ENCODE measurements at places on chromosomes 2 and 18.

DNA sequence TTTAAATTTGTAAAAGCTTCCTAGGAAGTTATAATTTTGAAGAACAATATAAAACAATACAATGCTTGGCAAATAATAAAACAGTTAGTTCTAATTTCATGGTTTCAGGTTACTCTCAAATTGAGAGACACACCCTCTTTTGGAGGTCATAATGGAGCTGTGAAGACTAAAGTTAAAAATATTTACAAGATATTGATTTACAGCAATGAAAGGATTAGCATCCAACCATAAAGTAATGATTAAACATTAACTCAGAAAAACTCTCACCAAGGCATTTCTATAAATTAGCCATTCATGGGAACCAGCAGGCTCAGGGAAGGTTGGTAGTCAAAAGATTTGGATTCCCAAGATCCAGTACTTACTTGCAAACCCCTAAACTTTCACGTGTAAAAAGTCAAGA lies 6.4 kb downstream of the DPP4 start:
- DNase-seq = no peak

- no peak for DNase-seq
These were observed 81.5 kb upstream of the MAP3K20 start for GRCh38 chr2:172993931-172994717.

- no peak for DNase-seq
These were observed 491.9 kb upstream of the CHAC2 start for GRCh38 chr2:53275743-53276142.

- DNase-seq = no peak
These were observed 20.5 kb downstream of the CARF start for GRCh38 chr2:202932425-202933138.

DNA sequence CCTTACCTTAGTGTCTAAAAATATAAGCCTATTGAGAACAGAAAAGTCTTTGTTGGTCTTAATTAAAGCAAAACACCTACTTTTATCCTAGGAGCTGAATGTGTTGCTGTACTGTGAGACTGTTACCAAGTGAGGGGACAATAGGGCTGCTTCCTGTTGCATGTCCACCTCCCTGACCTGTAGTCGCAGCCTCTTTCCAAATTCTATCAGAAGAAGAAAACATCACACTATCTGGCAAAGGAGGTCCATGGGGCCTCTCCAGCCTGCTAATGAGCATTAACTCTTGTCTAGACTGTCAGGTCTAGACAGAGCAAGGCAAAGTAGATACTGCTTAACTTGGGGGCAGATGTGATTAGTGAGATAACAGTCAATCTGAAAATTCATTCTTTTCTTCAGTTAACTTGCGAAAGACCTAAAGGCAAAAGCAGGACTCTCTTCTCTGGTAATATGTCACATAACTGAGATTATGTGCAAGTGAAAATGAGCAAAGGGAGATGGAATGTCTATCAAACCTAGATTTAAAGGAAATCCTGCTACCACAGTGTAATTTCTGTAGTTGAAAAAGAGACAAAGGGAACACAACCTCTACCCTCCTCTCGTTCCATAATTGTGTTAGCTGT lies 66.9 kb downstream of the CDH20 start:
- DNase-seq = no peak

- no peak for DNase-seq
These were observed 1.2 kb upstream of the ABCB6 start for GRCh38 chr2:219219784-219220532.

DNA sequence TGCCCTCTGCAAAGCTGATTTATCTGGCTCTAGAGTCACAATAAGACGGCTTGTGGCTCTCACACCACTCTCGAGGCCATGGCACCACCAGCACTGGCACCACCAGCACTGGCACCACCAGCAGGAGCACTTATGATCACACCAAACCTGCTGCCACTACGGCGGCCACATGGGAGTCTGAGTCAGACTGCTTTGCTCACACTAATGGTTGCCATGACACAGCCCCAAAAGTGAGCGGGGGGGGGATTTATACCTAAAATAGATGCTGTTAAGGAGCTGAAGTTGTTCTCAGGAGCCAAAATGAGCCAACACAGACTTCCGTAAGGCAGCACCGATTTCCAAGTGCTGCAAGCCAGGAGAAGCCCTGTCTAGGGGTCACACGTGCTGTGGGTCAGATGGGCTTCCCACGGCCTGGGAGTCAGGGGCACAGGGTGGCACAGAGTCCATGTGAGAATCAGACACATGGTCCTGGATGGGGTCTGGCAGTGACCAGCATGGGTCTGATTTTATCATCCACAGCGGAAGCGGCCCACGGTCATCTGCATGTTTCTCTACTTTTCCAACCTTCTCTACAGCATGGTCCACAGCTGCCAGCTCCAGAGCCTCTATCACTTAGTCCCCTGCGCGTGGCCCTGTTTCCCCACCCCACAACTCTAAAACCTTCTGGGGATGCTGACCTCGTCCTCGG lies 16.7 kb downstream of the DNMT3A start:
- DNase-seq = peak; percentile 73

DNA sequence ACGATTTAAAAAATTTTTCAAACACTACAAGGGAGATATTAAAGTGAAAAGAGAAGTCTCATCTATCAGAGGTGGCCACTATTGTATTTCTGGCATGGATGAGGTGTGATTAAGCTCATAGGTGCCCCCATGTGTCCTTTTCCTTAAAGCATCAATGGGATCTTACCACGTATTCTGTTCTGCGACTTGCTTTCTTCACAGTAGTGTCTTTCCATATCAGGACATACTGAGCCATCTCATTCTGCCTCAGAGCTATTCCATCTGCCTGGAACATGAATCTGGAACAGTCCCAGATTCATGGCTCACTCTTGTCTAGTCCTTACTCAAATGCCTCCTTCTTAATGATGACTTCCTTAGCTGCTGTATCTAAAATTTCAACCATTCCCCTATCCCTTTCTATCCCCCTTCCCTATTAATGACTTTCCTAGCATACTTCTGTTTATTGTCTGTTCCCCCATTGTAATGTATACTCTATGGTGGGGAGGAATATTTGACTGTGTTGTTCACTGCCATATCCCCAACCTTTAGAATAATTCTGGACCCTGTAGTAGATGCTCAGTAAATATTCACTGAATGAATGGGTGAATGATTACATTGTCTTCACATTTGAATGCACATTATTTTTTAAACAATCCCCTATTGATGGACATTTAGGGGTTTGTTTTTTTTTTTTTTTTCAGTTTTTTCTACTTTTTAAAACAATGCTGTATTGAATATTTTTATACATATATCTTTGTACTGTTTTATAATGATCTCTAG lies 11.1 kb downstream of the STAMBP start:
- DNase-seq = no peak

DNA sequence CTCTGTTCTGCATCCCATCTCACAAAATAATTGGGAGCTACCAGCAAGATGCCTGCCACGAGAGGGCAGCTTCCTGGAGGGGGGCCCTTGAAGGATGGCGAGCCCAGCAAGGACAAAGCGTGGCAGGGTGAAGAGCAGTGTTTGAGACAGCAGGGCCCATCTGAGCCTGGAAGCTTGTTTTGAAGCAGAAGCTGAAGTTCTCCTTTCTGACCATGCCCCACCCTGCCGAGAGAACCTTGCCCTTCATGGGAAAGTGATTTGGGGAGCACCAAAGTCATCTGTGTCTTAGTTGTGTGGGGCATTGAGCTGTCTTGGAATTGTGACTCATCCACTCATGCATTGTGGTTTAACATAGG lies 216.3 kb downstream of the BCL11A start:
- DNase-seq = no peak

All from left hindlimb (tissue), 1 donor.